Dermis blood vessel endothelial cell (primary cell): ENCODE measurements at places on chromosomes 11 and 22.

DNA sequence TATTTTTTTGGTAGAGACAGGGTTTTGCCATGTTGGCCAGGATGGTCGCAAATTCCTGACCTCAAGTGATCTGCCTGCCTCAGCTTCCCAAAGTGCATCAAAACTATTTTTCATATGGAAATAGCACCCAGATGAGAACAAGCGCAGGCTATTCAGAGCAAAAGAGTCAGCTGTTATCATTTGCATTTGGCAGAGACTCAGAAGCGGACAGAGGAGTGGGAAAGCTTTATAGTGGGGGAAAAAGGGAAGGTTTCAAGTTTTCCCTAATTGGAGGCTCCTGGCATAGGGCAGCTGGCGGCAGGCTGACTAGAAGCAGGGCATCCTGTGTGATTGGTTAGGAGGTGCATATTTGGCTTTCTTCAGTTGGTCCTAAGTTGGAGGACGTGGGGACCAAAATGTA is 20.2 kb downstream of the ATG13 start:
- no peak for DNase-seq

- peak; percentile 26 for DNase-seq
These were observed 283.5 kb downstream of the TTC28 start for GRCh38 chr22:28395920-28396753.

DNA sequence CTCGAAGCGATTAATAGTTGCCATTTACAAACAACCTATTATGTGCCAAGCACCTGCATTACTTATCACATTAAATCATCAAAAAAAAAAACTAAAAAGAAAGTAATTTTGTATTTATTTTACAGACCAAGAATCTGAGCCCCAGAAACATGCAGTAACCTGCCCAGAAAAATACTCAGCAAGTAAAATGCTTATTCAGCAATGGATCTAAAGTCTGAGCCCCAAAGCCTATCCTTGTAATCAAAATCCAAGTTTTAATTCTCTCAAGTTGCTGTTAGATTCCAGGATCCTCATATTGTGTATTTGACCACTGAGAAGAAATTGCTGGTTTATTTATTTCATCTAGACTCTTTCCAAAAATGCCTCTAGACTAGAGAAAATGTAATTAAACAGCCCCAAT is 783.3 kb upstream of the API5 start:
- DNase-seq = no peak

GRCh38 chr11:3962406-3962840 is 107.0 kb downstream of the STIM1 start:
- DNase-seq = peak; percentile 34

- no peak for DNase-seq
These were observed 674 bp upstream of the BAIAP2L2 start for GRCh38 chr22:38110863-38111852.

DNA sequence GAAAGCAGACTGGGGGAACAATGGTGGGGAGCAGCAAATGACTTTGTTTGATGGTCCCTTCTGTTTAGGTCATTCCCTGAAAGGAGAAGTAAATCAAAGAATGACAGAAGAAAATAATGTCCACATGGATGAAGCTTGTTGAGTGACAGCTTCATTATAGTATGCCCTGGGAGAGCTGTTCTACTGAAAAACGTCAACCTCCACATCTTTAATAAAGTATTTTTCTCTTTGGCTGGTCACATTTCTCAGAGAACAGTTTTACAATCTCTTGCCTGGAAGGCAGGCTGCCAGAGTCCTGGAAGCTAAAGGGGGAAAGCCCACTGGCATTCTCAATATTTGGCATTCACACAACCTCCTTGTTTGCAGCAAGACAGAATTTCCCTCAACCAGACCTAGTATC is 287.9 kb downstream of the SWAP70 start:
- no peak for DNase-seq

GRCh38 chr11:35563484-35564244 is 38.2 kb upstream of the PAMR1 start:
- DNase-seq = no peak

DNA sequence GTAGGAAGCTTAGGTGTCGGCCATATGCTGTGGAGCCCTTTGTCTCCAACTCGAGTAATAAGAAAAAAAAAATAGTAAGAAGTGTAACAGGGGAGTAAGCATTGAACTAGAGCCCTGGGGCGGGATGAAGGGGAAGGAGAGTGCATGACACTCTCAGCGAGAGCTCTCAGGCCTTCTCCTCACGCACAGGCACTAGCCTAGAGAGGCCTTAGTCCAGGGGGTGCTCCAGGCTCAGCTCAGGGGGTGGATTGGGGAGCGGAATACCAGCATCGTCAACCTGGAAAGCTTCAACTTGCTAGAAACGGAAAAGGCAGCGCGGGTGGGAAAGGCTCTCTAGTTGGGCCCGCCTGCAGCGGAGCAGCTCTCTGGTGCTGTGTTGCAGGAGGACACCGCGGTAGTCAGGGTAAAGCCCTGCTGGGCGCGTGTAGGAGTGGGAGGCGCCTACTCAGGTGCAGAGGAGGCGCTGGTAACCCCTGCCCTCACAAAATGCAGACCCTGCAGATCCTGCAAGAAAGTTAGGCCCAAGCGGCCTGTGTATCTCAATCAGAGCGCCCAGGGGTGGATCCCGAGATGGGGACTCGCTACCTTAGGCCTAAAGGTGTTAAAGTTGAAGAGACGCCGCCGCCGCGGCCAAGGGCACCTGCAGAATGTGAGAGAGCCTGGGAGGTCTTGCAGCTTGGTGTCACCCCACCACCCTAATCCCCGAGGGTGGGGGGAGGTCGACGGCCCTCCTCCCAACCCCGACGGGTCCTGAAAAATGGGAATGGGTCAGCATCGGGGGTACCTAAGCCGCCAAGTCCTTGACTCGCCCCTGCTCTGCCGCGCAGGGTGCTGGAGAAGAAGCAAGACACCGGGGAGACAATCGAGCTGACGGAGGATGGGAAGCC is 2.8 kb downstream of the SLC17A6 start:
- DNase-seq = no peak

- DNase-seq = no peak
These were observed 20.1 kb downstream of the TMPRSS6 start for GRCh38 chr22:37089434-37089833.

- no peak for DNase-seq
These were observed 67.7 kb upstream of the SORL1-AS1 start for GRCh38 chr11:121520243-121521144.

- DNase-seq = peak; percentile 8
These were observed at the start of gene ANKK1 for GRCh38 chr11:113387605-113388211. Gene ANKK1 (plus strand): TSS chr11:113387779. CDS start chr11:113387885, 106 bp downstream.

- DNase-seq = no peak
These were observed 22.6 kb downstream of the DAGLA start for GRCh38 chr11:61702701-61703312.

- DNase-seq = peak; percentile 54
These were observed 782 bp downstream of the TMEM109 start for GRCh38 chr11:60914633-60915247.

- no peak for DNase-seq
These were observed 7.9 kb upstream of the SPON1 start for GRCh38 chr11:13954591-13954990.

GRCh38 chr11:103633068-103633788 is 403.2 kb upstream of the DDI1 start:
- DNase-seq = peak; percentile 90

DNA sequence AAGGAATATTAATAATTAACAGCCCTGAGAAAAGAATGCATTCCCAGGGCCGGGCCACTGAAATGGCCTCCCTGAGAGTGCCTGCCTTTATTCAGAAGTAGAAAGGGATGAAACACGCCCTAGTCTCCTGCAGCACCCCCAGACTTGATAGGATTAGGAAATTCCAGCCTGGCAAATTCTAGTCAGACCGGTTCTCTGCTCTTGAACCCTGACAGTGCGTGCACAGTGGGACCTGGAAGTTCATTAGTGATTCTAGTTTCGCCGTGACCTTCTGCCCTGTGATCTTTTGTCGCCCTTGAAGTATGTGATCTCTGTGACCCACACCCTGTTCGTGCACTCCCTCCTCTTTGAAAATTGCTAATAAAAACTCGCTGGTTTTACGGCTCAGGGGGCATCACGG is 2.1 kb upstream of the GSTP1 start:
- DNase-seq = no peak

- no peak for DNase-seq
These were observed 105.7 kb upstream of the LUZP2 start for GRCh38 chr11:24391167-24391566.

DNA sequence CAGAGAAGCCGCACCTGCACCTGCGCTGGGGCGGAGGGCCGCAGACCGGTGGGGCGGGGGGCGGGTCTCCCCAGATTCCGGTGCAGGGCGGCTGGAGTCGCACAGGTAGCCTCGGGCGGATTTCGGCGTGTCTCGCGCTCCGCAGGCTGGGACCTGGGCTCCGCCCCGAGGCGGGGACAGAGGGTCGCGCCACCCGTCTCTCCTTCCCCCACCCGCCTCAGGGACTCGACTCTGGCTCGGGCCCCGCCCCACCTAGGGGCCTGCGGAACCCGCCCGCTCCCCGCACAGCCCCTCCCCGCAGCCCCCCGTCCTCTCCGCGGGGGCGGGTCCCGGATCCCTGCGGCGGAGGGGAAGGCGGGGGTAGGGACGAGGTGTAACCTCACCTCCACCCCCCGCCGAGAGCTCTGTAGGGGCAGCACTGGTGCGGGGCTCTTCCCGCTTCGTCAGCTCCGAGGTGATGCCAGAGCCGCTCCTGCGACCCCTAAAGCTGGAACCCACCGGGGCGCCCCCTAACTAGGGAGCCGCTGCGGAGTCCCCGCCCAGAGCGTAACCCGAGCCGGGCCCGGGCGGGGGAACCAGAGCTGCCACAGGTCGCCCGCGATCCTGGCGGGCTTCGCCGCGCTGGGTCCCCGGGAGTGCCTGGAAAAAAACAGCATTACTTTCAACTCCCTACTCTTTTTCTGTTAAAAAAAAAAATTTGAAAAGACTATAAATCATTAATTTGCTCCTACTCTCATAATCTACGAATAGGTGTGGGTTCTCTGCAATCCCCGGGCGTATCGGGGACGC is at the start of gene SLC29A2:
Gene SLC29A2 (minus strand): TSS at position 134 of the 789 bp plus-strand sequence. CDS start 169 bp downstream, outside the sequence.
- DNase-seq = no peak

GRCh38 chr11:135046986-135047385 is 634.9 kb upstream of the B3GAT1 start:
- DNase-seq = no peak

- DNase-seq = no peak
These were observed 110.7 kb downstream of the CACNA1I start for GRCh38 chr22:39681038-39681861.

DNA sequence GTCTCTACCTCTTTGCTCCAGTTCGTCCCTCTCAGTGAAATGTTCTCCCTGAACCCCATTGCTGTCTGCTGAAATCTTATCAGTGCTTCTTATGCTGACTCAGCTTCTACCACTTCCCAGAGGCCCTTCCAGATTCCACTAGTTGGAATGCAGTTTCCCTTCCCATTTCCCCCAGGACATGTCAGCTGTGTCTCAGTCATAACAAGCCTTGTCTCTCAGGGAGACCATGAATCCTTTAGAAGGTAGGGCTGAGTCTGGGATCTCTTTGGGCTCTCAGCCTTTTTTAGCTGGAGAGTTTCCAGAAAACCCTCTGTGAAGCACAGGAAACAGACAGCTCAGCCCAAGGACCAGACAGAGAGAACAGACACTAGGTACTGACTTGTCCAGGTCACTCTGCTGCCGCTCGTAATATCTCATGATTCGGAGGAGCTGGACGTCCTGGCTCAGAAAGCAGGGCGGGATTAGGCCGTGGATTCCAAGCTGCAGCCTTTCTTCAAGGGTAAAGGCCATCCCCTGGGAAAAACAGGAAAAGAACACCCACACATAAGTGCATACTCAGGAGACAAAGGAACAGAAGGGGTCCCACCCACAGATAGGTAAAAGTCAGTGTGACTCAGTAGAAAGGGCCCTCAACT is 113.0 kb downstream of the ME3 start:
- peak; percentile 90 for DNase-seq

DNA sequence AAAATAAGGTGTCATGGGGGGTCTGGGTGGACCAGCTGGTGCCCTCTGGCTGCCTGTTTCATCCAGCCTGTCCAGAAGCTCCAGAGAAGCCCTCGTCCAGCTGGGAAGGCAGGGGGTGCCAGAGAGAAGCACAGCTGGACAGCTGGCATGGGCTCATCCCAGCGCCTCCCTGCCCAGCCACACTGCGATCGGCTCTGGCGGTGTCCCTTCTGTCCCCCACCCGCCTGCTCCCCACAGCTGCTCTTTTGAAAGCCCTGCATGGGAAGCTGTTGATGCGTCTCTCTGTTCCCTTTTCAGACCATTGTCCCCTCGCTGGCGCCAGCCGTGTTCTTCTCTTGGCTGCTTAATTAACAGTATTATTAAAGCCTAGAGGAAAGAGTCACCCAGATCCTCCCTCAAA is 86.5 kb downstream of the MN1 start:
- DNase-seq = peak; percentile 43

- no peak for DNase-seq
These were observed 580 bp downstream of the DTX4 start for GRCh38 chr11:59172345-59173079.

- no peak for DNase-seq
These were observed 60.6 kb downstream of the MYEOV start for GRCh38 chr11:69354545-69354897.
